SIG-M5 (cell line): ENCODE measurements at places on chromosomes 16 and 17.
A peak's percentile ranks its signal among the peaks of the same experiment; 100 is the strongest.

- DNase-seq = no peak
Measured at GRCh38 chr17:45135978-45136791, 698 bp downstream of the ACBD4 start.

GRCh38 chr17:63537991-63538692 lies 12.1 kb upstream of the DCAF7 start:
- DNase-seq = no peak

DNA sequence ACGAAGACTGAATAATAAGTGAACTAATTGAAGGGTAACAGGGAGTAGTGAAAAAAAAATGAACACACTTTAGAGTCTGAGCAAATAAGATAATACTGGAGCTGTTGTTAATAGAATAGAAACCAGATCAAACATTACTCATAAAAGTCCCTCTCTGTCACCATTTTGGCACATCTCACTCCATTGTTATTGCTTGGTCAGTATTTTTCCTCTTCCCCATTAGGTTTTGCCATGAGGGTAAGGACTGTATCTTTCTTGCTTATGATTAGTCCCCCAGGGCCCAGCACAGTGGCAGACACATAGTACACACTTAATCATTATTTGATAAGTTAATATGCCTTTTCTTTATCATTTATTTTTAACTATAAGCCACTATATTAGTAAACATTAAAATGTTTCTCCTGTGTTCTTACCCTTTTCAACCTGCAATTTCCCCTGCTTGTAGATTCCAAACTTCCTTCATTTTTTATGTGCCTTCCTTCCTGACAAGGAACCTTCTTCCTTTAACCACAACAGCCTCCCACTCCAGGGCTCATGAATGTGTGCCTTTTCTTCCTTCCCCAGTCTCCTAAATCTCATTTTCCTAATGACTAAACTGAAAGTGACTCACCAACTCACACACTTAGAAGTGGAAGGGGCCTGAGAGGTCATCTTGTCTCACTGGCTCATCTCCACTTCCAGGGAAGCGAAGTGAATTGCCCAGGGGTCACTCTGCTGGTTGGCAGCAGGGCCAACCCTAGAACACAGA lies 88.2 kb upstream of the HAS3 start:
- no peak for DNase-seq

GRCh38 chr17:81076141-81076679 lies 41.3 kb downstream of the BAIAP2 start:
- DNase-seq = no peak

GRCh38 chr17:8292639-8293395 lies 2.4 kb downstream of the SLC25A35 start:
- no peak for DNase-seq

- DNase-seq = no peak
Measured at GRCh38 chr16:49484451-49484849, 110.8 kb downstream of the C16orf78 start.

GRCh38 chr16:1300664-1301476 lies 8.6 kb upstream of the UBE2I start:
- DNase-seq = no peak

GRCh38 chr17:39801055-39801454 lies 63.1 kb downstream of the IKZF3 start:
- no peak for DNase-seq

- peak; percentile 21 for DNase-seq
Measured at GRCh38 chr16:67542464-67542863, 13.8 kb downstream of the RIPOR1 start.

- DNase-seq = no peak
Measured at GRCh38 chr17:12316021-12316420, 295.3 kb downstream of the MAP2K4 start.

GRCh38 chr17:12107905-12108304 lies 87.2 kb downstream of the MAP2K4 start:
- no peak for DNase-seq

DNA sequence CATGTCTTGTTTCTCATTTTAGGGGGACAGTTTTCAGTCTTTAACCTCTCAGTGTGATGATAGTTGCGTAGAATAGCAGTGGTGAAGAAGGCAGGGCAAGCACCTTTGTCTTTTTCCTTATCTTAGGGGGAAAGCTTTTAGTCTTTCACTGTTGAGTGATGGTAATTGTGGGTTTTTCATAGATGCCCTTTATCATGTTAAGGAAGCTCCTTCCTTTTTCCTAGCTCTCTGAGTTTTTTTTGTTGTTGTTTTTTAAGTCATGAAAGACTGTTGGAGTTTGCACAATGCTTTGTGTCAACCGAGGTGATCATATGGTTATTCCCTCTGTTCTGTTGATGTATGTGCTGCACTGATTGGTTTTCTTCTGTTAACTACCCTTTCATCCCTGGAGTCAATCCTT lies 15.7 kb downstream of the NOL11 start:
- DNase-seq = no peak

GRCh38 chr17:72749119-72749572 lies 343.3 kb downstream of the SLC39A11 start:
- DNase-seq = no peak

- DNase-seq = no peak
Measured at GRCh38 chr16:56748826-56749225, 18.9 kb downstream of the NUP93 start.

DNA sequence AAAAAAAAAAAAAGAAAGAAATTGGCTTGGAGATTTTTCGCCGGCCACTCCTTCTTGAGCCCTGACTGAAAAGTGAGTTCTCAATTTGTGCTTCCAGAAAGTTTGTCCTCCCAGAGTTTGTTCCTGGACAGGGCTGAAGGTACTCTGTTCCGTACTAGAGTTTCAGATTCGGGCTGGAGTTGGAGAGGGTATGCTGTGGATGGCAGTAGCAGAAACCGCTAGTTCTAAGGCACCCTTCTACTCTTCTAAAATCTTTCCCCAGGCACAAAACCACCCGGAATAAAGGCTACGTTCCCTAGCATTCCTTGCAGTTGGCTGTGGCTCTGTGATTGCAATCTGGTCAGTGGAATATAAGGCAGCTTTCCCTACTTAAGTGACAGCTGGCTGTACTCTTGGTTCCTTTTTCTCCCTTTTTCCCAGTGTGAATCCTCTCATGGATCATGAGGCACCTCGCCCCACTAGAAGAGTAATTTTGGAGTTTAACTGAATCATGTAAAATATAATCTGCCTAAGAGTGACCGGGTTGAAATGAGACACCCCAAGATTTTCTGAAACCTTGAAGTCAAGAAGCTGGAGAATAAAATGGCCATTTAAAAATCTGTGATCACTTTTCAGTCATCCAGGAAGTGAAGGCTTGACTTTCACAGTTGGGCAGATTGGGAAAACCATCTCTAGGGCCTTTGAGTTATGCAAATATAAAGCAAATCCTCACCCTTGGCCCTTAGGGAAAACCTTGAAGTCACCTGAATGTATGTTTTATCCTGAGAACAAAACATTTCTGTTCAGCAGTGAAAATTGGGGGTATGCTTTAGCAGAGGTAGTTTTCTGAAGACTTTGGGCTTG lies 901 bp upstream of the HEATR6 start:
- DNase-seq = no peak

DNA sequence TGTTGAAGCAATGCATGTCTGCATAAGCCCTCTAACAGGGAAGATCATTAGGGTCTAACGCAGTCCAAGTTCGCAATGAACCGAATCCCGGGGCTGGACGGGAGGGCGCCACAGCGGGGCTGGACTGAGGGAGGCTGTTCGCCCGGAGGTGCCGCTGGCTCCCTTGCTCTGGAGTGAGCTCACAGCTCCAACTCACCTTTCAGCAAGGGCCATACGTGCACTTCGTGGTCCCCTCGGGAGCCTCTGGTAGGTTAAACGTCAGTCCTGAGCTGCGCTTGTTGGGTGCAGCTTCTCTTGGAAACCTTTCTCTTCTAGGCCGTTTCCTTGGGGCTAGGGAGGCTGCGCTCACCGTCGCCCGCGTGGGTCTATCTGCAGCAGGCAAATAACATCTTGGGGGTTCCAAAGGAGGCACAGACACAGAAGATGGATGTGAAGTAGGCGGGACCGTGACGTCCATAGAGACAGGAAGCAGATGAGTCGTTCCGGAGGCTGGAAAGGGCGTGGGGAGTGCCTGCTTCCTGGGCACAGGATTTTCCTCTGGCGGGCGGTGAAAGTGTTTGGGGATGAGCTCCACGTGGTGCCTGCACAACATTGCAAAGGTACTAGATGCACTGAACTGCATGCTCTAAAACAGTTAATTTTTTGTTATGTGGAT lies 21.9 kb downstream of the ATP2C2 start:
- DNase-seq = no peak

DNA sequence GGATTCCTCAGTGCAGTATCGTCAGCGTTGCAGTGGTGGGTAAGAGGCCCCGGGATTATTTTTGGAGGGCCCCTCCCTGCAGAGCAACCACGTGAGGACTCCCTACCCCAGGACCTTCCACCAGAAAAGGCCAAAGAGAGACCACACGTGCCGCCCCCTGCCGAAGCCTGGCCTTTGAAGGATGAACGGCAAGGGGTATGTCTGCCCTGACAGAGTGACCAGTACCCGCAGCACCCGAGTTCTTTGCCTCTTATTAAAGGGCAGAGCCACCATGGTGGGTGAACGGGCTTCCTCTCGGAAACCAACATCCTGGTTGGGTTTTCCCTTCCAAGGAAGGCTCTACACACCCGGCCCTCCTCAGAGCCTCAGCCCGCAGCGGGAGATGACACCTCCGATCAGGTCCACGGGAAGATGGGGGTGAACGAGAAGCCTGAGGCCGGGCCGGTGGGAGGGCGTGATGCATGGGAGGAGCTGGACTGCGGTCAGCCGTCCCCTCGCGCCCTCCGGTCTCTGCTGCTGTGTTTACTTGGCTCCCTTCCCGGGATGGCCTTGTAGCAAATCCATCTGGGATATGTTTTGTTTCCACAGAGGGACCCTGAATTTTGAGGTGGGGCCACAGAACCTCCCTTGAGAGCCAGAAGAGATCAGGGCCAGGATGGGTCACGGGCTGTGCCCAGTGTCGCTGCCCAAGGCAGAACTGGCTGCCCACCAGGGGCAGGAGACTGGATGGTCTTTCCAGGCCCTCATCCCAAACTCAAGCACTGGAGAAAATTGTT lies 49.1 kb downstream of the TBC1D16 start:
- no peak for DNase-seq

- DNase-seq = no peak
Measured at GRCh38 chr16:9040800-9041412, 50.5 kb upstream of the HAPSTR1 start.

DNA sequence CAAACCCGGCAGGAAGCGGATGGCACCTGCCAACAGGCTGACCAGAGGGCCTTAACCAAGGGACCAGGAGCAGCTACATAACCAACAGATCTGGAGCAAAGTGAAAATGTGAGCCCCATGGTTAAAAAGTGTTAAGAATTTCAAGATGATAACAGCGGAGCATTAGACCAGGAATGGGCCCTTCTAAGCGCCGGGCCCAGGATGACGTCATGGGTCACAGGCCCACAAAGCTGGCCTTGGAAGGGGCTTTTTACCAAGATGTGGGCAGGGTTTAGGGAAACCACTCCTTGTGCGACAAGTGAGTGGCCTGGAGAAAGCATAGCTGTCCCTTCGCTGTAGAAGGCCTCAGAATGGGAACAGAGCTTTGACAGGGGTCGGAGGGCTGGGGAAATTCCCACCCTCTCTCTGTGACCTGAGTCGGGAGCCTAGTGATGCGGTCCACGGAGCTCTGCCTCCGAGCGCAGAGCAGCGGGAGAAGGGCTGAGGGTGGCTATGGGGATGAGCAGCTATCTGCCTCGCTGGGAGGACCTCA lies 84.4 kb upstream of the RPL38 start:
- no peak for DNase-seq

- no peak for DNase-seq
Measured at GRCh38 chr17:1830288-1830687, 483 bp downstream of the RPA1 start.

GRCh38 chr16:86366481-86366880 lies 143.8 kb upstream of the FOXF1 start:
- DNase-seq = no peak

DNA sequence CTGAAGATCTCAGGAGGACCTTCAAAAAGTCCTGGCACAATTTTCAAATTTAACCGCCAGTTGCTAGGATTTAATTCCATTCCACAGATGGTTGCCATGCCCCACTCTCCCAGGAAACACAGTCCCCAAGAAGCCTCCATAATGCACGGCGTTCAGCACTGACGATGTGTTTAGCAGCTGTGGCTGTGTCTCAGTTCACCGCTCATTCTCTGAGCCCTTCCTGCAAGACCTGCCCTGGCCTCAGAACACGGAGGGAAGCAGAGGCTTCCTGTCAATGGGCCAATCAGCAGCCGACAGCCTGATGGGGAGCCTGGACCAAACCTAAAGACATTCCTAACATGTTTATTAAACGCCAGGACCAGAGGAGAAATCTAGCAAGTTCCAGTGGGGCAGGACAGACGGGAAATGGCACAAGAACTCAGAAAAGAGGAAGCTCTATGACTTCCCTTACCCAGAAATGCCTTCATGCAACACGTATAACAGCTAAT lies 4.9 kb downstream of the MYLK3 start:
- peak; percentile 20 for DNase-seq

GRCh38 chr17:73227944-73228343 lies 33.7 kb downstream of the CPSF4L start:
- DNase-seq = no peak

GRCh38 chr16:29789775-29790182 lies 772 bp upstream of the KIF22 start:
- DNase-seq = no peak

DNA sequence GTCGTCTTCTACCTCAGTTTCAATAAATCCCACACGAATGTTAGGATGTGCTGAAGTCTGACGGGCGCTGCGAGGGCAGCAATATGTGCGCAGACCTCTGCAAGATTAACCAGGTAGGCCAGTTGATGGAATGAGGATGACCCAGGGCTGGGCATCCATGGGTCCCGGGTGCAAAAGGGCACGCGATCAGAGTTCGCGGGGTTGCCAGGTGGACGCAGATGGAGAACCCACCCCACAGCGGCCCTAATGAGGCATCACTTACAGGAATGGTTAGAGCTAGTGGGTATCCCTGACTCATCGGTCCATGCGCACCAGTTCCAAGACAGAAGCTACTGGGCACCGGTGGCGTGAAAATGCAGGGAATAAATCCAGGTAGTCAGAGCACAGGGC lies 2116.0 kb downstream of the TP53TG3F start:
- no peak for DNase-seq

DNA sequence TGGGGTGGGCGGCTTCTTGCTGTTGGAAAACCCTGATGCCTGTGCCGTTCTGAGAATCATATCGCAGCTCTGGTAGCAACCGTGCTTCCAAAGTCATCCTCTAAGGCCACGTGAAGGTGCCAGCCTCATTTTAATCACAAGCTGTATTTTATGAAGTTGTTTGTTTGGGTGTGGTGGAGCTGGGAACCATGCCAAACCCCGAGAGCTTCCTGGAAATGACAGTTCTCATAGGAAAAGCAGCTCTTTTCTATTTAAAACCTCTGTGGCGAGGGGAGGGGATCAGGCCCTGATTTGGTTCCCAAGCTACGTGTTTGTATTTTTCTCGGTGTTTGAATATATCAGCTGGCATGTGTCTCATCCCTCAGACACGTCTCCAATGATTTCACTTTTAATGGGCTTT lies 21.7 kb downstream of the KNOP1 start:
- DNase-seq = no peak
